Activated CD4-positive, alpha-beta T cell treated with anti-CD3 and anti-CD28 coated beads for 36 hours (primary cell): ENCODE measurements at places on chromosomes 1 and 21.
A peak's percentile ranks its signal among the peaks of the same experiment; 100 is the strongest.

- no peak for DNase-seq
Observed at GRCh38 chr21:36047139-36047538, 13.2 kb downstream of the SETD4 start.

DNA sequence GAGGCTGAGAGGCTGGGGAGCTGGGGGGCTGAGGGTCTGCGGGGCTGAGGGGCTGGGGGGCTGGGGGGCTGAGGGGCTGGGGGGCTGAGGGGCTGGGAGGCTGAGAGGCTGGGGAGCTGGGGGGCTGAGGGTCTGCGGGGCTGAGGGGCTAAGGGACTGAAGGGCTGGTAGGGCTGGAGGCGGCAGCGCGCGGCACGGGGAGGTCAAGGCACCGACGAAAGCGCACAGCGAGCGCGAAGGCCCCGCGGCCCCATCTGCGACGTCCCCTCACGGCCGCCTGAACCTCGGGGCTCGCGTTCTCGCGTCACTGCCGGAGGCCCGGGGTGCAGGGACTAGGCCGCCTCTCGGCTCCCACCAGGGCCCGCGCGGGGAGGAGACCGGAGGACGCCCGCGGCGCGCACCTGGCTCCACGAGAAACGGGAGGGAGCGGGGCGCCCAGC is 356 bp downstream of the INTS11 start:
- no peak for DNase-seq

- no peak for DNase-seq
Observed at GRCh38 chr1:183418696-183419095, 516 bp upstream of the NMNAT2 start.

GRCh38 chr1:203150511-203151297 is 23.2 kb downstream of the ADORA1 start:
- no peak for DNase-seq

DNA sequence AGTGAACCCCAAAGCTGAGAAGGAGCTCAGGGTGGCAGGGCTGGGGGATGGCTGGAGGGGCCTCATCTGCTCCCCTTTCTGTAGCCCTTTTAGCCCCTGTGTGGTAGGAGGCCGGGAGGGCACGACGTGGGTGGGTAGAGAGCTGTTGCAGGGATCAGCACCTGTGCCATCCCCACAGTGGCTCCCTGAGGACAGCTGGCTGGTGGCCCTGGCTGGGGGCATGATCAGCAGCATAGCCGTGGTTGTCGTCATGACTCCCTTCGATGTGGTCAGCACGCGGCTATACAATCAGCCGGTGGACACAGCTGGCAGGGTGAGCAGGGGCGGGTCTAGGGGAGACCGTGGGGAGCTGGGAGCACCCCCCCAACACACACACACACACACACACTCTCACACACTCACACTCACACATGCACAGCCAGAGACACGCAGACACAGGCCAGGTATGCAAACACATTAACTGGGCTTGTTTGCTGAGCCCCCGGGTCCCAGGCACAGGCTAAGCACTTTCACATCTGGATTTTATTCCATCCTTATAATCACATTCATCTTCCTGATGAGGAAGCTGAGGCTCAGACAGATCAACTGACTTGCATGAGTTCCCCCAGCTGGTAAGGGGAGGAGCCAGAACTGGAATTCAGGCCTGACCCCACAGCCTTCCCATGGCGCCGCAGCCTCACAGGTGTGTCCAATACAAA is 2.5 kb downstream of the SLC25A34 start:
- DNase-seq, result no peak

GRCh38 chr1:54791880-54792522 is 9.1 kb downstream of the TTC22 start:
- DNase-seq, result peak; percentile 84
